ENCODE measurements at places on chromosomes 12 and 14.

- no peak for DNase-seq
These were observed 63.5 kb downstream of the CCDC92 start for GRCh38 chr12:123908884-123909725.

DNA sequence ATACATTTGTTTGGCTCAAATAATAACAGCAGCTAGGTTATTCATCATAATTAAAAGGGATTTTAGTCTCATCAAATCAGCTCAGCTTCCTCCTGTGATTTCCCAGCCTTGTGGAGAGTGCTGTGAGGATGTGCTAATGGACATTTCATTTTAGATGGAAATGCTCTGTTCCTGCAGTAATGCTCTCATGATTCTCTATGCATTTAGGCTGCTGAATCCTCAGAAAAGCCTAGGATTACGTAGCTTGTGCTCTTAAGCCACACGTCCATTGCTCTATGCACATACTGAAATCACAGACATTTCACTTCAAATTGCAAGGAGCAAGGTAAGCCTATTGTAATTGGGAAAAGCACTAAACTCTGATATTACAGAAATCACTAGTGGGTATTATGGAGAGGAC is 226.6 kb upstream of the TMEM260 start:
- DNase-seq: no peak

DNA sequence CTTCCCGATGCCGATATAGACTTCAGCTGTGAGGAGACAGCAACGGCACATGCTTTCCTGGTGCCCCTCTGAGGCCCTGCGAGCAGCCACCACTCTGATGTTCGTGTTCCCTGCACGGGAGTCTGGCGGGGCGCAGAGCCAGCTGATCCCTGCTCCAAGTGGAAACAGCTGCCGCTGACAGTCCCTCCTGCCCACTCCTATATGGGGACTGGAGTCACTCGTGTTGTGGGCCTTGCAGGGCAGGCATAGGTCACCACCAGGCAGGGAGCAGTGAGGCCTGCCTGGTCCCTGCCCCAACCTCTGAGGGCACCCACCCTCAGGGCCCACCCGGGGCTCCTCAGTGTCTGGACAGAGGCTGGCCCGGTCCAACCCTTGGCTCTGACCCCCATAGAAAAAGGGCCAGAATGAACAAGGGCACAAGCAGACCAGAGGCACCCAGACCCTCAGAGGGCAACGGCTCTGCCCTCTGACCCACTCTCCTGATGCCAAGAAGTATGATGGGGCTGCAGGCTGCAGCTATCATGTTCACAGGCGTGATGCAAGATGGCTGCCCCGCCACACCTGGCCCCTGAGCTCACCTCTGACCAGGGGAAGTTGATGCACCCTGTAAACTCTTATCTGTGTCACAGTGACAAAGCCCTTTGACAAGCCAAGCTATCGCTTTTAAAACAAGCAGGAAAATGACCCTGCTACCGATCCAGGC is 181.6 kb downstream of the CALM1 start:
- DNase-seq: no peak

GRCh38 chr12:92049403-92049802 is 96.2 kb downstream of the BTG1 start:
- DNase-seq: no peak

GRCh38 chr12:125220404-125221273 is 155.4 kb downstream of the AACS start:
- no peak for DNase-seq

GRCh38 chr14:100467939-100468338 is 119.3 kb downstream of the BEGAIN start:
- no peak for DNase-seq

GRCh38 chr12:59646636-59647035 is 50.8 kb downstream of the SLC16A7 start:
- DNase-seq: no peak

DNA sequence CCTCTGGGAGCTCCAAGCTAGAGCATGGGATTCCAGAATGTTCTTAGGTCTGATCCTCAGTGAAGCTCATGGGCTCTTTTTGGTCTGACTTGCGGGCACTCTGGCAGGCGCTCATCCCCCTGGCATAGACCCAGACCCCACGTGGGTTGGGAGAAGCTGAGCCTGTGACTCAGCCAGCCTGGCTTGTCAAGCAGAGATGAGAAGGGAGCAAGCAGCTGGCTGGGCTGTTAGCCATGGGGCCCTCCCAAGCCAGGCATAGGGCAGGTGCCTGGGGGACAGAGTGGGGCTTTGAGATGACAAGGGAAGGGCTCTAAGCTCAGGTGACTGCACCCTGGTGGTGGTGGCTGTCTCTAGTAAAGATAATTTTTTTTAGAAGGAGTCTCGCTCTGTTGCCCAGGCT is 80.3 kb upstream of the NOS1 start:
- DNase-seq: no peak

DNA sequence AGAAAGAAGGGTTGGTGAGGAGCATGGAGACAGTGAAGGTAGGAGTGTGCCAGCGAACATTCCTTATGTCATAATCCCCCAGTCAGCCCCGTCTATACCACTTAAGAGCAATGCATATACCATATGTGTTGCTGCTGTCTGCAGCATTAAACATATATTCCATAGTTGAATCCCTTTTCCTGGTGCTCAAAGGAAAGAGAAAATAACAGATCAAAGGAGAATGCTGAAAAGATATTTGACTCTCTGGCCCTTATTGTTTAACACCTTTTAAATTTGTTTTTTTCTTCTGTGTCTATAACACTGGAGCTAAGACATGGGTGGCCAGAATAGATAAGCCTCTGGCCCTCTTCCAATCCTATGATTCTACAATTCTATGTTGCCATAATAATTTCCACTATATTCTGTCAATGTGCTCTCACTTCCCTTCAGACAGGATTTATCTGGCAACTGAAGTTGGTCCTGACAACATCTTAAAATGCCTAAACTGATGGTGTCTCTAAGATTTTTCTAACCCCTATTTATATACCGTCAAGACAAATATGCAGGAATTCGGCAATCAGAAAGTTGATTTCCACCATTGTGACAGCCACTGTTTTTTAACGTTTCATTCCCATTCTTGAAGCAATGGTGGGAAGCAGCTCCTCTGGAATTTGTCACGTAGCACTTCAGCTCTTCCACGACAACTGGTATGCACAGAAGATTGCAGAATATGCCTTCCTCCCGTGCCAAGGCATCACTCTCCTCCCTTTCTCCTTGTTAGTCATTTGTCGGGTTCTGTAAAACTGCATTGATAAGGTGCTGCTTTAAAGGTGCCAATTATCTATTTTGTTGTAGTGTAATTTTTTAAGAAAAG is 204.7 kb downstream of the BCAT1 start:
- no peak for DNase-seq

DNA sequence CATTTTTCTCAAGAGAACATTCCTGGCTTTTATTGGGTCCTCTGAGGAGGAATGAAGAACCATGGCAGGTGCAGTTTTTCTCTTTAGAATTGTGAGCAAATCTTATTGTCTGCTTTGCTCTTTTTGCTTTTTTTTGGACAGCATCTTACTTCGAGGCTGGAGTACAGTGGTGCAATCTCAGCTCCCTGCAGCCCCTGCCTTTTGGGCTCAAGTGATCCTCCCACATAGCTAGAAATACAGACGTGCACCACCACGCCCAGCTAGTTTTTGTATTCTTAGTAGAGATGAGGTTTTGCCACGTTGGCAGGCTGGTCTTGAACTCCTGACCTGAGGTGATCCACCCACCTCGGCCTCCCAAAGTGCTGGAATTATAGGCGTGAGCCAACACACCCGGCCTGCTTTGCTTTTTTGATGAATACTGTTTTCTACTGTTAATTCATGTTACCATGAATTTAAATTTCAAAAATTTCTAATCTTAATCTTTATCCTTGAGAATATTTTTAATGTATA is 71.5 kb downstream of the POLR3B start:
- no peak for DNase-seq

DNA sequence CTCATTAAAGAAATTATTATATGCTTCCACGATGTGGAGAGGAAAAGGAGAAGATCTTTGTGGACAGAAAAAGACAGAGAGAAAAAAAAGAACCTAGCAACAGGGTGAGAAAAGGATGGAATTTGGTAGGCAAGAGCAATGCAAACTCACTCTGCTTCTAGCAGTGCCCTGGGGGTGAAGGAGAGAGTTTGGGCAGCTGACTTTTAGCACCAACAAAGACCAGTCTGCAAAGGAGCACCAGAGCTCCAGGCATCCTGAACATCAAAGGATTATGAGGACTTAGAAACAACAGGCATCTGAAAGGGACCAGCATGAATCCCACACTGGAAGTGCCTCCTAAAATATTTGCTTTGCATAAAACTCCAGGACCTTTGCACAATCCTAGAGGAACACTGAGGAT is 32.8 kb upstream of the RERG start:
- no peak for DNase-seq

- no peak for DNase-seq
These were observed 85.4 kb downstream of the LGMN start for GRCh38 chr14:92663049-92663448.

DNA sequence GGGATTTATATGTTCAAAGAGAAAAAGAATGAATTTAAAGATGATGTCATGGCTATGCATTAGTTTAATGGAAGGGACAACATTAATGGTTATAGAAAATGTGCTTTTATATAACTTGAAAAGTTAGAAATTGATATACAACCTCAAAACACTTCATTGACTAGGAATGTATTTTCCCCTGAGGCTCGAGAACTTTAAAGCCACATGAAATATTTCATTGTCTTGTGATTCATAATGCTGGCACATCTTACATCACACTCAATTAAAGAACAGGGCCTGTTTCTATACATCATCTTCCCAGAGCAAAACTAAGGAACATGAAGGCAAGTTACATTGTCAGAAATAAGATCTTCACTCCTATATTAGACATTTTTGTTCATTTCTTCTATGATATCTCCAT is 35.2 kb upstream of the PAWR start:
- DNase-seq: no peak

- no peak for DNase-seq
These were observed 79.5 kb downstream of the SLC25A47 start for GRCh38 chr14:100402631-100403030.

- no peak for DNase-seq
These were observed 96.0 kb upstream of the SLC38A4 start for GRCh38 chr12:46921764-46922133.

DNA sequence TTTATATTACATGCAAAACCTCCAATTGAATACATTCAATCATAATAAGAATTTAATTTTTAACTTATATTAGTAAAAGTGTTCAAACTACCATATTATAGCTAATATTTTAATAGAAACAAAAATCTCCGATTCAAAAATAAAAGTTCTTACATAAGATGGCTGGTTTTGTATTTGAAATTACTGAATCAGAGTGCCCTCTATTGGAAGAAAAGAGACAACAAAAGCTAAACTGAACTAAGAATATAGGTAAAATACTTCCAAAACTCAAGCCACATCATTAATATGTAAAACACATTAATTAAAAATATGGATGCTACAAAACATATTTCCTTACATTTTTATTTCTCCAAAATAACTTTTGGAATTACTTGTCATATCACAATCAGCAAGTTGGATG is 120.3 kb downstream of the GARIN6 start:
- no peak for DNase-seq

DNA sequence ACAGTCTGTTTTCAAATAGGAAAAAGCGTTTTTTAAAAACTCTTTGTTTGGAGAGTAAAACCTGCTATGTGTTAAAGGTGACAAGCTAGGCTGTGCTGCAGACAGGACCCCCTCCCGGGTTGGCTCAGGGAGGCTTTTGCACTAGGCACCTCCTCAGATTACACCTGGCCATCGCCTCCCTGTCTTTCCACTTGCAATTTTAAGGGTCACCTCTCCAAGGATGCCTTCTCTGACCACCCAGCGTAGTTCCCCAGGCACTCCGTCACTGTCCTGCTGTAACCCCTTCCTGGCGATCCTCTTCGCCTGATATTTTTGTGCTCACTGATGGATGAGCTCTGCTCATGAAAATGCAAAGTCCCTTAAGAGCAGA is 80.7 kb downstream of the NTF3 start:
- no peak for DNase-seq

DNA sequence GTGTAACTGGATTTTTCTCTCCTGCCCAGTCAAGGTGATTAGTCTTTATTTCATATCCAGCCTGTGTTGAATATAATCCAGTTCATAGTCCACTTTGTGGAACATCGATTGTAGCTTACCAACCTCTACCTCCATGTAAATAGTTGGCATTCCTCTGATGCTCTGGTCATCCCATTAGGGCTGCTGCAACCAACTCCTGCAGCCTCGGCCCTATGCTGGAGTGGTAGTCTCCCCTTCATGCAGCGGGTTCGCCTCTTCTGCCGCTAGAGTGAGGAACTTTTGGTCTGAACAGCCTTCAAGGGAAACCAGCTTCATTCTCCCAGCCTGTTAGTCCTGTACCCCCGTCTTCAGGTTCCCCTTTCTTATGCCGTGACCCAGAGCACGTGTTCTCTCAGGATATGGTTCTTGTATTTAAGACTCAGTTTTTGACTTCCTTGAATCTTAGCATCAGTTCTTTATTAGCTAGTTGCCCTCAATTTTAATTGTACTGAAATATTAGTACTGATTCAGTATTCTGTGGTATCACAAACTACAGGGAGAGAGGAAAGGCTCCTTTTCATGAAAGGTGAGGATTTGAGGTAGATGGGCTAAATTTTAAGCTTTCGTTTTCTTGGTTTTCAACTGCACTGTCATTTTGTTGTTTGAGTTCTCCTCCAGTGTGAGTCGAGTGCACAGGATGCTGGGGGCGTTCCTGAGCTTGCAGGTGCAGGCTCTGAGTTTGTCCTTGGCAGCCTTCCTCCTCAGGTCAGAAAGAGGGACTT is 33.2 kb downstream of the ZNF664 start:
- DNase-seq: no peak

DNA sequence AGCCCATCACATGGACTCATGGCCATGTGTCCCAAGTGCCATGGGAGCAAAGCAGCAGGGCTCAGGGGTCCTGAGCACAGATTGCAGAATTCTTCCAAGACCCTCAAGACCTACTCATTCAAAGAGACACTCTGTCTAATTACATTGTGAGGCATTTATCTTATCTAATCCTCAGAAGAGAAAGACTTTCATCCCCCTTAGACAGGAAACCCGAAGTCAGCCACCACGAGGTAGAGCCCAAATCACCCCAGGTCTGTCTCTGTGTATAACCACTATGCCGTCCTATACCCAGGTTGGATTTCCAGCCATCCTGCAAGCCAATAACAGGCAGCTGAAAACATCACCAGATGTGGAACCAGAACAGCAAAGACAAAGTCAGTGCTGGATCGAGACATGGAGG is 8.9 kb upstream of the BCL11B start:
- no peak for DNase-seq

- DNase-seq: no peak
These were observed 55.7 kb downstream of the SSH1 start for GRCh38 chr12:108801736-108802100.

GRCh38 chr12:92973614-92974013 is 44.5 kb upstream of the EEA1 start:
- DNase-seq: no peak

All from T-helper 17 cell (primary cell).